ENCODE measurements at places on chromosomes 2 and 18.
A peak's percentile ranks its signal among the peaks of the same experiment; 100 is the strongest.

GRCh38 chr18:3027370-3027891 lies 14.5 kb upstream of the LPIN2 start:
- DNase-seq = no peak

GRCh38 chr18:8480506-8481328 lies 128.5 kb upstream of the RAB12 start:
- DNase-seq = no peak

GRCh38 chr2:159936471-159936870 lies 125.9 kb downstream of the PLA2R1 start:
- DNase-seq = no peak

- DNase-seq = no peak
Measured at GRCh38 chr2:219300022-219300421, 9.2 kb downstream of the PTPRN start.

- DNase-seq = no peak
Measured at GRCh38 chr2:109721135-109721534, 73.0 kb upstream of the RGPD5 start.

- no peak for DNase-seq
Measured at GRCh38 chr2:172066394-172066886, 18.9 kb upstream of the DLX1 start.

GRCh38 chr2:47026748-47027534 lies 111.3 kb upstream of the MCFD2 start:
- no peak for DNase-seq

DNA sequence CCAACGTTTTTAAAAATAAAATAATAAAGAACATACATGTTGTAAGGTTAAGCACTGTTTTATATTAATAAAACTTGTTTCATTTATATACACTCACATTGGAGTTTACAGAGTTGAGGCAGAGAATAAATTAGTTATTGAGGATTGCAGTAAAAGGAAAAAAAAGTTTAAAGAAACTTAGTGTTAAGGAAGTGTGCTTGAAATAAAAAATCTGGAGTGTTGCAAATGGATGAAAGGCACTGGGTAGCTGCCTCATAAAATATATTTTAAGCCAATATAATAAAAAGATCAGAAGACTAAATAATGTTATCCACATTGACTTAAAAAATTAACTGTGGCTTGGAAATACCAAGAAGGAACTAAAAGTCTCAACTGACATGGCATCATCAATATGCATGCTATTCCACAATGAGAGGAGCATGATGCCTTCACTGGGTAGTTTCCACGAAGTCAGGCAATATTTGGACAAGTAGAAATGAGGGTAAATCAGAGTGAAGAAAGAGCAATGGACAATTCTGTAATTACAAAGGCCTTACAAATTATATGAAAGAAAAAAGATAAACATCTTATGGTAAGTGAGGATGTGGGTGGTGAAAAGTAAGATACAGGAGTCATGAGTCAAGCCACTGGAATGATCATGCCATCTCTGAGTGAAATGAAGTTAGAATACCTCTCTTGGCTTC lies 2.5 kb downstream of the GALNT3 start:
- DNase-seq = no peak

GRCh38 chr18:48831113-48831759 lies 119.5 kb downstream of the SMAD7 start:
- no peak for DNase-seq

DNA sequence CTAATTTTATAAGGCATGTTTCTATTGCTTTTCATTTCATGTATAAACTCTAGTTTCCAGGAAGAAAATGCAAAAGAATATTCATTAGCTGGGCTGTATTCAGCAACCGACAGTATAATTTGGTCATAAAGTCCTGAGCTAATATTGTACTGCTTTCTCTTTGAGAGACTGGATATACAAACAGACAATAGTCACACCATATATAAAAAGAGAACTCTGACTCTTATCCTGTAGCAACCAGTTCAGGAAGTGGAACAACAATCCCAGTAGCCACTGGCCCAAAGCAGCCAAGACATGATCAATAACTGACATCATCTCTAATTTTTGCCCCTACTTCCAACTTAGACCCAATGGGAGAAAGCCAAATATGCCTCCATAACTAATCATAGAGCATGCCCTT lies 160.8 kb downstream of the FSIP2 start:
- no peak for DNase-seq

DNA sequence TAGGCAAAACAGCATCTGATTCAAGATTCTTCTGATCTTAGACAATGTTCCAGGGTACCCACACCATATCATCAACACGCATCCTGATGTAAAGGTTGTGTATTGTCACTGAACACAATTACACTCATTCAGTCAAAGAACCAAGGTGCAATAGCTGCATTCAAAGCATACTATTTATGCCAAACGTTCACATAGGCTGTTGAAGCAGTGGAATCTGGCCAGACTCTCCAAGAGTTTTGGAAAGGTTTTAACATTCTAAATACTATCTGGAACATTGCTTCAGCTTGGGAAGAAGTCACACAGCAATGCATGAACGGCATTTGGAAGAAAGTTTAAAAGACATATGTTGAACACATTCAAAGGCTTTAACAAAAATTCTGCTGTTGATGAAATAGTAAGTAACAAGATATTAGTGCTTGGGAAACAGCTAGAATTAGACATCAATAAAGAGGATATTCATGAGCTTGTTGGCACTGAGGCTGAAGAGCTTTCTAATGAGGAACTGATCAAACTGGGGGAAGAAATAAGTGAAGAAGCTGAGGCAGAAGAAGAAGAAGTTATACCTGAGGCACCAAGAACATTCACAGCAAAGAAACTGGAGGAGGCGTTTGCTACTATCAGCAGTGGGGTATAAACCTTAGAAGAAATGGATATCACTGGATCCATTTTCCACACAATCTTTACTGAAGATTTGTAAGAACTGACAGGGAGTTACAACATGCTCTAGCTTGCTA lies 47.6 kb upstream of the MSH6 start:
- no peak for DNase-seq

DNA sequence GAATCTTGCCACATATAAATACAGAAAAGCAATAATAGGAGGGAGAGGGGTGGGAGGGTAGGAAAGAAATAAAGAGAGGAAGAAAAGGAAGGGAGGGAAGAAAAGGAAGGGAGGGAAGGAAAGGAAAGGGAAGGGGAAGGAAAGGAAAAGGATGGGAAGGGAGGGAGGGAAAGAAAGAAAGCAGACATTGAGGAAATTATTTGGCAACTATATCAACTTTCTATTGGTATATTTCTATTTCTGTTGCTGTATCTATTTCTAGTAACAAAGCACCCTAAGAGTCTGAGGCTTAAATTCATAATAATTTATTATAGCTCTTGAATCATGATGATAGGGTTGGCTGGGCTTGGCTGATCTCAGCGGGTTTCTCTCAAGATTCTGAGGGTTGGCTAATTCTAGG lies 648.0 kb downstream of the CCDC85A start:
- DNase-seq = no peak

- no peak for DNase-seq
Measured at GRCh38 chr2:64914735-64915509, 74.3 kb upstream of the SLC1A4 start.

- DNase-seq = no peak
Measured at GRCh38 chr2:77397763-77398162, 124.4 kb downstream of the LRRTM4 start.

DNA sequence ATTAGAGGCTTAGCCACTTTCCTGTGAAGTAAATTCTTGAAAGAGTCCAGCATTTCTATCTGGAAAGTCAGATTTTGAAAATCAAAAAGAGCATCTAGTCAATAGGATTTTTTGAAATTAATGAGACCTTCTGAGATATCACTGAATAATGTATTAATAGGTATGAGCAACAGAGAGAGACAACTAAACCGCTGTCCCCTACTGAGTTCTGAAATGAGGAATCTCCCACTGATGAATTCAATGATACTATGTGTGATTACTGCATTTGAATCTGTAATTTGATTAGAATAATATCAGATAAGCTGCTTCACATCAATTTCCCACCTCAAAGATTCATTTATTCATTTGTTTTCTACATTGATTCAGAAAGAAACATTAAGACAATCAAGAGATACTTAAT lies 252.8 kb downstream of the TMX3 start:
- no peak for DNase-seq

DNA sequence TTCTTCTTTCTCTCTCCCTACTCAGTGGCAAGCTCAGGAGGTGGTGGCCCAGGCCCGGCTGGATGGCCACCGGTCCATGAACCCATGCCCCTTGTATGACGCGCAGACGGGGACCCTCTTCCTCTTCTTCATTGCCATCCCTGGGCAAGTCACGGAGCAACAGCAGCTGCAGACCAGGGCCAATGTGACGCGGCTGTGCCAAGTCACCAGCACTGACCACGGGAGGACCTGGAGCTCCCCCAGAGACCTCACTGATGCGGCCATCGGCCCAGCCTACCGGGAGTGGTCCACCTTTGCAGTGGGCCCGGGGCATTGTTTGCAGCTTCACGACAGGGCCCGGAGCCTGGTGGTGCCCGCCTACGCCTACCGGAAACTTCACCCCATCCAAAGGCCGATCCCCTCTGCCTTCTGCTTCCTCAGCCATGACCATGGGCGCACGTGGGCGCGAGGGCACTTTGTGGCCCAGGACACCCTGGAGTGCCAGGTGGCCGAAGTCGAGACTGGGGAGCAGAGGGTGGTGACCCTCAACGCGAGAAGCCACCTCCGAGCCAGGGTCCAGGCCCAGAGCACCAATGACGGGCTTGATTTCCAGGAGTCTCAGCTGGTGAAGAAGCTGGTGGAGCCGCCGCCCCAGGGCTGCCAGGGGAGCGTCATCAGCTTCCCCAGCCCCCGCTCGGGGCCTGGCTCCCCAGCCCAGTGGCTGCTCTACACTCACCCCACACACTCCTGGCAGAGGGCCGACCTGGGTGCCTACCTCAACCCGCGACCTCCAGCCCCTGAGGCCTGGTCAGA lies 1.8 kb downstream of the NEU2 start:
- DNase-seq = no peak

GRCh38 chr2:671787-672605 lies 5.2 kb downstream of the TMEM18 start:
- no peak for DNase-seq

- DNase-seq = no peak
Measured at GRCh38 chr2:171147081-171147480, 13.6 kb downstream of the TLK1 start.

DNA sequence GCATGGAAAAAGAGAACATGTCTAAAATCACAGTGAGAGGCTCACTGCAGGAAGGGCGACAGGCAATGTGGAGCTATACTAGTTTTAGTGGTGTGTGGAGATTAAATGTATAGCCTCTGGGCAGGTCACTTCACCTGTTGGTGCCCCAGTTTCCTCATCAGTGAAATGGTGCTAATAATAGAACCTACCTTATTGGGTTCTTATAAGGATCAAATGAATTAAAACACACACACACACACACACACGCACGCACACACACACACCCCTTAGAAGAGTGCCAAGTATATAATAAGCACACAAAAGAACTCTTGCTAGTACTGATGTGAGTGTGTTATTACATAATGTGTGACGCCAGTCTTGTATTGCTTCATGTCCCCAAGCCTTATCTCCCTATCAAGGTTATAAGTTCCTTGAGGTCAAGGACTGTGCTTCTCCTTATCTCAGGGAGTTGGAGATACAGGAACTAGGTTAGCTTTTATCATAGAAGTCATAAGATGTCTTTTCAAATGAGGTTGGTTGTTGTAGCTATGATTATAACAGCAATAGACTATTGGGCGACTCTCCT lies 98.0 kb upstream of the CXCR4 start:
- DNase-seq = no peak

- DNase-seq = no peak
Measured at GRCh38 chr2:190856985-190857384, 23.6 kb upstream of the GLS start.

DNA sequence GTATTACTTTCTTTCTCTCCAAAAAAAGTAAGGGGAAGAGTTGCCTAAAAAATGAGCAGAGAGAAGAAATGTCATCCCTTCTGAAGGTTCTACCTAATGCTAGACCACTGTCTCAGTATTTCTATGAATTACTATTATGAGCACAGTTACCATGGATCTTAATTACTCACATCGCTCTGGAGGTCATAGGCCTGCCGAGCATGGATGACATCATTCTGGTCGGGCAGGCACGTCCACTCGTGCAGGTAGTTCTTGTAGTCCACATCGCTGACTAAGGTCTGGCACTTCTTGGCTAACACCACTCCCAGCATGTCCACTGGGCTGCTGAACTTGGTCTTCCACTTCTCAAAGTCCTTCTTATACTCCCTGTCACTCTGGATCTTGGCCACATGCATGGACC lies 106.9 kb downstream of the NEB start:
- DNase-seq = no peak

GRCh38 chr18:37484983-37485834 lies 80.4 kb downstream of the CELF4 start:
- peak; percentile 9 for DNase-seq

DNA sequence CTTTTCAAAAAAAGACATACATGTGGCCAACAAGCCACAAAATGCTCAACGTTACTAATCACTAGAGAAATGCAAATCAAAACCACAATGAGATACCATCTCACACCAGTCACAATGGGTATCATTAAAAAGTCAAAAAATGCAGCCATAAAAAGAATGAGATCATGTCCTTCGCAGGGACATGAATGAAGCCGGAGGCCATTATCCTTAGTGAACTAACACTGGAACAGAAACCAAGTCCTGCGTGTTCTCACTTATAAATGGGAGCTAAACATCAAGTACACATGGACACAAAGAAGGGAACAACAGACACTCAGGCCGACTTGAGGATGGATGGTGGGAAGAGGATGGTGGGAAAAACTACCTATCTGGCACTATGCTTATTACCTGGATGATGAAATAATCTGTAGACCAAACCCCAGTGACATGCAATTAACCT lies 17.8 kb upstream of the ATL2 start:
- no peak for DNase-seq

DNA sequence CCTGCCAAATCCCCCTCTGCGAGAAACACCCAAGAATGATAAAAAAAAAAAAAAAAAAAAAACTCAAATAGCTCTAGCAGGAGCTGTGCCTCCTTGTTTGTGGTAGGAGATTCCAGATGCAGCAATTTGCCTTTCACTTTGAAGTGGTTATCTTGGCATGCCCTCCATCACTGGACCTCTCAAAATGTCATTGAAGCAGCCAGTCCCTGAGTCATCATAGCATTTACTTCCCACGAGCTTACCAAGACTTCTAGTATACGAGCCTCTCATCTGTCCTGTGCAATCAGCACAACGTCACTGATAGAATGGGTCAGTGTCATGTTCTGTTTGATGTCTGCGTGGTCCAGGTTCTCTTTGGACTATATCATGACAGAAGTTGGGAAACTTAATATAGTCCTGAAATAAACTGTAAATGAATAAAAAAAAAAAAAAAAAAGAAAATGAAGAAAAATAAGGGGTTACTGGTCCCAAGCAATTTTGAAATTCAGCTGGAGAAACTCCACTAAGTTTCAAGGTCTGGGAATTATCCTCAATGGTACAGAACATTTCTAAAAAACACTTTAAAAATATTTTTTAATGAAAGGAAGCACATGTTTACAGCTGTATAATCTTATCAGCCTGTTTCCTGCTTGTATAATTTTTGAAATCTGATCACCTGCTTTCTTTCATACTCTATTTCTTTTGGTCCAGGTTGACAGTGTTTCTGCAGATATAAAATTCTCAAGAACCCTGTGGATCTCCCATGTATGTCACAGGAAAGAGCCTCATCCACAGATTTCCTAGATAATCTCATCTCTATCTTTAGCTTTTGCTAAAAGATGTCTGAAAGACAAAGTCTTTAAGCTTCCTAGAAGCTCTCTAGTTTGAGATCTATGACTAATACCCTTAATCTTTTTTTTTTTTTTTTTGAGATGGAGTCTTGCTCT lies 74.1 kb upstream of the EHBP1 start:
- no peak for DNase-seq
